IPS-NIHi11 (cell line): ENCODE measurements at places on chromosomes 5 and 9.

GRCh38 chr5:18660511-18660910 is 1026.3 kb downstream of the TAF11L14 start:
- no peak for DNase-seq

DNA sequence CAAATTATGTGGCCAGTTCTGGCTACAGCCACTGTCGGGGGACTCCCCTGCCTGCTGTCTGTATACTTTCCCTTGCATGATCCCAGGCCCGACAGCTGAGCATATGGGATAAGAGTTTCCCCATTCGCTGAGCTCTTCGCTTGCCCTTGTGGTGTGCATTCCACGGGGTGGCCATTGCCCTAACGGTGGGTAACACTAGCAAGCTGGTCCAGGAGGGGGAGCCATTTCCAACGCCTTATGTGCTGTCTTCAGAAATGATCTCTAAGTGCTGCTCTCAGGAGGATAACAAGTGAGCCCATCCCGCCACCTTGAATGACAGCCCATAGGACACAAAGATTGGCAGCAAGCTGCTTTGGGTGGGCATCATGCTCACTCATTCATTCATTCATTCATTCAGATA is 190.9 kb downstream of the FSTL4 start:
- DNase-seq: peak; percentile 80

DNA sequence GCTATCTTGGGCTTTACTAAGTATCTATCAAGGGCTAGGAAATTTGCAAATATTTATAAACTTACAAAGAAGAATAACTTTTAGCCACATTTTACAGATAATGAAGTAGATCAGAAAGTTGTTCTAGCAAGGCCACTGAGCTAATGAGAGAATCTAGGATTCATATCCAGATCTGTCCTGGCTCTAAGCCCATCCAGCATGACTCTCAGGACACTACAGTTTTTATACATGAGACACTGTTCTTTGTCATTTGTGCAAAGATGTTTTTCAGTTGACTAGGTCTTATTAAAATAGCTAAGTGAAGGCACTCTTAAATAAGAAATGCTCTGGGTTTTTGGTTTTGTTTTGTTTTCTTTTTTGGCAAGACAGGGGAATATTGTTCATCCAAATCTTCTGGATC is 273.1 kb downstream of the GABRB2 start:
- DNase-seq: no peak

GRCh38 chr9:97906236-97906831 is 16.0 kb downstream of the TRMO start:
- DNase-seq: no peak

DNA sequence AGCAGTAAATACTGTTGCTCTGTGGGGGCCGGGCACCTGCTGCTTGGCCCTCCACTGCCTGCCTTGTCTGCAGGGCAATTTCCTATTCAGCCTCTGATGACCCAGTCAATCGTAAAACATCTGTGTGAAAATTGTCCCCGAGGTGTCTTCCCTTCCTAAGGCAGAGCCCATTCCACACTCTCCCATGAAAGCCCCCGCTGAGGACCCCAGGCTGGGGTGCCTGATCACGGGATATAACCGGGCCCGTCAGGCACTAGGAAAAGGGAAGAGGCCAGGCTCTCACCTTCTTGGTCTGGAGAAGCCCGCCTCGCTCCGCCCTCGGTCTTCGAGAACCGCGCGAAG is 27.2 kb upstream of the SCGB3A1 start:
- DNase-seq: no peak

DNA sequence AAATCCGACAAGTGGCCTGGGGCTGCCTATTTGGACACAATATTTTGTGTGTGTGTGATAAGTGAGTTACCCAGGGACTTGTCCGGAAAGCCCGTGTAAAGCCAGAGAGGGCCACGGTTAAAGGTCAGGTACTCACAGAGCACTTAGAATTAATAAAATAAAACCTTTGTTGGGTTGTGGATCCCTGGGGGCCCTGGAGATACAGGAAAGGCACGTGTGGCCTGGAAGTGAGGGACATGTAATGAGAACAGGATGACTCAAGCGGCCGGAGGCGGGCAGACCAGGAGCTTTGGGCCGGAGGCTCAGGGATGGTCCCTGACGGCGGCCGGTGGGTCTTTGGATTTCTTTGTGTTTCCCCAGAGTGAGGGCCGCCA is 1.0 kb downstream of the DMRT2 start:
- peak; percentile 27 for DNase-seq

DNA sequence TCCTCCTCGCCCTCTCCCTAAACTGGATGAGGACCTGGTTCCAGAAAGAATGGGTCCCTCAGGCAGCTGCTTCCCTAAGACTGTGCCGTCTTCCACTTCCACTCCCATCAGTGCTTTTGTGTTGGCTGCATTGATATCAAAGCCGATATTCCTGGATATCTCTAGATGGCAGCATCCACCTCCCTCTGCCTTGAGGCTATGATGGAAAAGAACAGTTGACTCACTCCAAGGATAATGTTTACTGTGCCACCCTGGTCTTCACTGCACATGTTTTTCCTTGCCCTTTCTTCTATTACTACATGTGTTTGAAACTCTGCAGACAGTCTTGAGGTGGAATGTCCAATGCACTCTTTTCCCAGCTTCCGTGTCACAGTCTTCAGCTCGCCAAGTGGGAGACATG is 211.6 kb downstream of the MAST4 start:
- no peak for DNase-seq

DNA sequence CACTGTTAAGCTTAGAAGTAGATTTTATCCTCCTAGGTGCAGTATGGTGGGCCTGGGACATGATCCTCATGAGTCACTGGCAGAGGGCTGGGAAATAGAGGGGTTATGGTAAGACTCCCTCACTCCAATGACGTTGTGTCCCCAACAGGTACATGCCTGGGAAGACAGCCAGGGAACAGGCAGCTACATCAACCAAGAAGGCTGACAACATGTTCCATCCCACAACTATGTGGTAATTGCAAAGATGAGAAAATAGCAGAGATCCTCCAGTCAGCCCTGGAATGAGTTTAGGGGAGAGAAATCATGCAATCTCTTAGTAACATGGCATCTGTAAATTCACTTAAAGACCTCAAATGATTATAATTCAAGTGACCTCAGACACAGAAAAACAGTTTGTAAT is 114.4 kb upstream of the LIFR start:
- DNase-seq: no peak

DNA sequence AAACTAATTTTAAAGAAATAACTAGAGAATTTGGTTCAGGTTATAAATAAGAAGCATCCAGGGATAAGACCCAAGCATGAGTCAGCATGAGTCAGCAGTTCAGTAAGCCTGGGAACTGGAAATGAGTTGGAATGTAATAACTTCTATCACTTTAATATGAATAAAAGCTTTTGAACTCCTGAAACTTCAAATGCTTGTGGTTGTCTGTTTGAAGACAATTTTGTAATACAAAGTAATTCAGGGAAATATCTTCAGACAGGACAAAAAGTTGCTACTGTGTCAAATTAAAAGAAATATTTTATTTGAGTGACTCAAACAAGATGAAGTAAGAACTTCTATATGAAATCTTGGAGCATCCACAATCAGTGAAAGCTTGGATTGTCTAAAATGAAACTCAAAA is 331.2 kb upstream of the DAB2 start:
- DNase-seq: peak; percentile 10

DNA sequence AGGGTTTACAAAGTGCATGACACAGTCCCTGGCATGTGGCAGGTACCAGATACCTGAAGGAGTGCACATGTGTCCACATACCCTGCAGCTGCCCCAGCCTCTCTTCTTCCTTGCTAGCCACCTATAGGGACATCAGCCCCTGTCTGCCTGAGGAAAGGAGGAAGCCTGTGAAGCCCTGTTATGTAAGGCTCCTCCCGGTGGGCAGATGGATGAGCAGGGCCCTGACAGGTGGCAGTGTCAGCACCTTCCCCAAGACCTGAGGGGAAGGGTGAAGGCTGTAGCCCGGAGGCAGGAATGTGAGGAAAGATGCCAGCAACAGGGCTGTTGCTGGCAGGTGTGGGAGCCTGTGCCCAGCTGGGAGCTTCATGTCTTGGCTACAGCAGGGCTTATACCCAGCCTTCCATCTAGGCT is 21.7 kb downstream of the TCF7 start:
- no peak for DNase-seq

DNA sequence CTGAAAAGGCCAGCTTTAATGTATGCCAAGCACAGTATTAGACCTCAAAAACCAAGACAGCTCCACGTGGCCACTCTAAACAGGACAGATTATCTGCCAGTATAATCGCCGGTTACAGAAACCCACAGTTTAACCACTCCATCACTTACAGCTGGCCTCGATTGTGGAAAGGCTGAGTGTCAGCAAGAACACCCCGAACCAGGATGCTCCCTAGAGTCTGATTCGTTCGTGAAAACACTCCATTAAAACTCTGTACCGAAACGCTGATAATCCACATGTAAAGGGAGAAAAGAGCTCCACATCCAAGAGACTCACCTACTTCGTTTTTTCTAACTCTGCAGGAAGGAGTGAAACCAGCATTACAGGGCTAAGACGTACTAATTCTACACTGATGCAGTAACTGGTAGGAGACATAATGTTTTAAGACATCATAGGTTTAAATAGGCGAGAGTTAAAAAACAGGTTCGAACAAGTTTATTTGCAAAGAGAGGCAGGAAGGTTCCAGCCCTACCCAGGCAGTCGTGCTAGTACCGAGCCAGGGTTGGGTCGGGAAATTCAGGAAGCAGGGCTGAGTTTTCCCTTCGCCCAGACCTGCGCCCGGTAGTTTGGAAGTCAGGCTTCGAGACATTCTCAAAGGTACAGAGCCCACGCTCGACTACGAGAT is 949 bp downstream of the SERINC5 start:
- DNase-seq: no peak

DNA sequence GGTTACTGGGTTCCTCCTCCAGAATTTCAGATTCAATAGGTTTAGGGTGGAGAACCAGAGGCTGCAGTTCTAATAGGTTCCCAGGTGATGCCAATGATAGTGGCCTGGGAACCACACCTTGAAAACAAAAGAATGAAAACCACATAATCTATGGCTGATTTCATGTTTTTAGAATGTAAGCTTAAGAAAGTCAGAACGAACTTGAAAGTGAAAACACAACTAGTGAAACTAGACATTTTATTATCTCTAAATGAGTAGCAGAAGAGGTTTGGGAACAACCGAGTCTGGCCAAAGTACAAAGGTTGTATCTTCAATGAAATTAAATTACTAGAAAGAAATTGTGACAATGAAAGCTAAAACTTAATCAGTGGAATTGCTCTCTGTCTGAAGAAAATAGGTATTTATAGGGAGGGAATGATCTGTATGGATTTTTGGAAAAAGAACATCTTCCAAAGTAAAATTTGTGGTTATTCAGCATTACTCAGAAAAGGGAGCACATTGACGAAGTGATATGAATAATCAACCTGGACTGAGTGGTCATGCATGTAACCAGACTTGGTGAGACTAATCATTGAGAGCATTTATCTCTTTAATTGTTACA is 24.9 kb upstream of the CEP120 start:
- no peak for DNase-seq

DNA sequence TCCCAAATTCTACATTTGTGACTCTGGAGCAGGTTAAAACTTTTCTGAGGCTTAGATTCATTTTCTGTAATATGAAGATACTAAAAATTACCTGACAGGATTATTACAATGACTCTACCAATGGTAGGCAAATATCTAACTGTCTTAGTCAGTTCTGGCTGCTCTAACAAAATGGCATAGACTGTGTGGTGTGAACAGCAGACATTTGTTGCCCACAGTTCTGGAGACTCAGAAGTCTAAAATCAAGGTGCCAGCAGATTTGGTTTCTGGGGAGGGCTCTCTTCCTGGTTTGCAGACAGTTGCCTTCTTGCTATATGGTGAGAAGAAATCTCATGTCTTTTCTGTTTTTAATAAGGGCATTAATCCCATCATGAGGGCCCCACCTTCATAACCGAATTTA is 245.1 kb downstream of the MAST4 start:
- no peak for DNase-seq

GRCh38 chr9:15570769-15571168 is 17.9 kb downstream of the CCDC171 start:
- DNase-seq: no peak

DNA sequence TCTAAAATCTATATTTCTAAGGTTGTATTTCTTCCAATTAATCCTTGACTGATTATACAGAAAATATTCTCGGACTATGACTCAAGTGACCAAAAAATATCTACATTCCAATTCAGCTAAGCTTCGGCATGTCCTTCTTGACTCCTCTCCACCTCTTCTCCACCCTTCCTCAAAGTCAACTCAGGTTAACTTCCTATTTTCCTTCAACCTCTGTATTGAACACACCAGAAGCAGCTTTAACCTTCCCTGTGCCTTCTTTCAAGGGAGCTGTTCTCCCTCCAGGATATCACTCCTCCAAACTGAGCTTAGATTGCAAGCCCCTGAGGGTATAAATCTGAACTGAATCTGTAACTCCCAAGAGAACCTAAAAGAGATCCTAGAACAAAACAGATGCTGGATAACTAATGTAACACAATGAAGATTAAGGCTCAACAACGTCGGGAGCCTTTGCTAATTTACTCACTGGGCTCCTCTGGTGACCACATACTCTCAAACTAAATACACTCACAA is 1.1 kb downstream of the SLCO4C1 start:
- DNase-seq: peak; percentile 8

DNA sequence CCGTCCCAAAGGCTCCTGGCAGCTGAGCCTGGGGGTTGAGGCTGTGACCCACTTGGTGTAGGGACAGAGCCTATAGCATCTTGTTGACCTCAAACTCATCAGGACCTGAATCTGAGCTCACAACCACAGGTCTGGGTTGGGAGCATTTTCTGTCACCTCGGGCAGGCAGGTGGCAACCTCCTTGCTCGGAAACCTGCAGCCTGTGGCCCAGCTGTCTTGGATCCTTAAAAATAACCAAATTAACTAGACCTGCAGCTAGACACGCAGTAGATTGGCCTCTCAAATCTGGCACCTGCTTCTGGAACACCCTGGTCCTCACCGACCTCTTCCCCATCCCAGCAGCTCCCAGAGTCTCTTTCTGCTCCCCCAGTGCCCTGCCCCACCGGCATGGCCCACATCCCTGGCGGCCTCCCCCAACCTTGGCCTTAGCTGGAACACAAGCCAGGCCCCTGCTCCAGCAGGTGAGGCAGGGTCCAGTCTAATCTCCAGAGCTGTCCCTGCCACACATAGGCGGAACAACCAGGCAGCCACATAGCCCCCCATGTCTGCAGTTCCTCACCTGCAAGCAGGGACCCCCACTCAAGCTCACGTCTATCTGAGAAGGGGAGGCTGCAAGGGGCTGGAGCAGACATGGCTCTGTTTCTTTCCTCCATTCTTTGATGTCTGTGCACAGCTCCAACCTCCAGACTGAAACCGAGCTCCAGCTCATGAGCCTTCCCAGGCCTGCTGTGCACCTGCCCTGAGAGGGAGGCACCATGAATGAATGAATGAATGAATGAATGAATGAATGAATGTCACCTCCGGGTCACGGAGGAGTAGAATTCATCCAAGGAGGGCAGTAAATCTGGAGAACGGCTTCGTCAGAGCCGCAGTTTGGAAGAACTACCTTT is 28.3 kb downstream of the PAEP start:
- no peak for DNase-seq

DNA sequence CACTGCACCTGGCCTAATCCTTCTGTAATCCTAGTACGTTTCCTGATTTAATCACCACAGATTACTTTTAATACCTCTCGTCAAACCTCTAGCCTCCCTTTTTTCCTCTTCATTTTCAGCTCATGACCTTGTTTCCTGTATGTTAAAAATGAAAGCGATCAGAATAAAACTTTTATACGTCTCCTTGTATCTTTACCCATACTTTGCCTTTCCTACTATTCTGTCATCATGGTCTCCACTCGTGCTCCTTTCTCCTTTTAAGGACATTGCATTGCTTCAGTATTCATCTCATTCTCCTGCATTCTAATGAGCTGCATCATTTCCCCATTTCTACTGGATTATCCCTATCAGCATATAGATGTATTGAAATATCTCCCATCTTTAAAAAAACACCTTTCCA is 8.5 kb downstream of the CDC42SE2 start:
- DNase-seq: no peak
